Activated CD4-positive, alpha-beta memory T cell treated with anti-CD3 and anti-CD28 coated beads, Interleukin-2, amount 10 ng/mL, durations not matched to agents 7 days and 5 days (primary cell): ENCODE measurements at places on chromosomes 16 and 17. TPM values are rescaled to one million over a fixed set of nuclear protein-coding genes. Genes with fewer than 3 reads are reported as not detected.

The KRT25 gene
- not detected for total RNA-seq

The DOC2A gene
- not detected for total RNA-seq

The TBC1D3 gene
- not detected for total RNA-seq

DNA sequence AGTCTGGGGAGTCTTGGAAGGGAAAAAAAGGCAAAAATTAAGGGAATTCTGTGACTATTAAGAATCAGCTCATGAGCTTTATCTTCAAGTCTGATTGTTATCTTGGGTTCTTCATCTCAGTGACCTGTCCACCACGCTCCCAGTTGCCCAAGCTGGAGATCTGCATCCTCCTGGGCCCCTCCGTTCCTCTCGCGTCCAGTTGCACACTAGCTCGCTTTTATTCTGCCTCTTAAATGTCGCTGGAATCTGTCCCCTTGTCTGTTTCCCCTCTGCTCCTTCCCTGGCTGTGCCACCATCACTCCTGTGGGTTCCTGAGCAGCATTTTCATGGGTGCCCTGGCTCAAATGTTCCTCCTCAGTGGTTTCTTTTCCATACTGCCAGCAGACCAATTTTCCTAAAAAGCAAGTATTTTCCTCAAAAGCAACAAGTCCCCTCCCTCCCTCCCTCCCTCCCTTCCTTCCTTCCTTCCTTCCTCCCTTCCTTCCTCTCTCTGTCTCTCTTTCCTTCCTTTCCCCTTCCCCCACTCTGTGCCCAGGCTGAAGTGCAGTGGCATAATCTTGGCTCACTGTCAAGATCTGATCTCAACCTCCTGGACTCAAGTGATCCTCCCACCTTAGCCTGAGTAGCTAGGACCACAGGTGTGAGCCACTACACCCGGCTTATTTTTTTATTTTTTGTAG lies 1.4 kb downstream of the ENDOV start:
- H3K27ac ChIP-seq = no peak overlapping the region
- DNase-seq = no peak
- H3K4me1 ChIP-seq = peaks cover 24% of the 10 kb centered on the region
- peaks cover 3% of the 10 kb centered on the region for H3K36me3 ChIP-seq
- peak overlapping the region; percentile 82 for H3K4me3 ChIP-seq

DNA sequence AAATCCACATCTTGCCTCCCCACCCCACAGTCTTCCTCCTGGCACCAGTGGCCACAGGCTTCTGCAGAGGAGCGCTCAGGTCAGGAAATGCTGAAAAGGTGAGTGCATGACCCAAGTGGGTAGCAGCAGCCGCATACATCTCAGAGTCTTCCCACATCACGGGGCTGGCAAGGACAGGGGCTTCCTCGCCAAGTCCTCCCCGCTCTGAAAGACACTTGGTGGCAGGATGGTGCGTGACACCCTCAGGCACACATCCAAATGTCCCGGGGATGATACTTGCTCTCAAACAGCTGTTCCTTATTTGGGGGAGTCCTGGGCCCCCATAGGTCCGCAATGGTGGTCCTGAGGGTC lies 8.8 kb upstream of the SLC16A5 start:
- DNase-seq = no peak
- H3K4me3 ChIP-seq = no peak overlapping the region
- no peak overlapping the region for H3K27ac ChIP-seq
- H3K36me3 ChIP-seq = no peaks in the 10 kb centered on the region
- no peaks in the 10 kb centered on the region for H3K27me3 ChIP-seq

GRCh38 chr16:9027070-9027799 lies 63.5 kb upstream of the USP7 start:
- no peak overlapping the region for H3K4me3 ChIP-seq
- no peak for DNase-seq
- no peaks in the 10 kb centered on the region for H3K27me3 ChIP-seq
- no peaks in the 10 kb centered on the region for H3K4me1 ChIP-seq
- no peak overlapping the region for H3K27ac ChIP-seq

GRCh38 chr17:46989637-46990431 lies 10.8 kb upstream of the RPRML start:
- no peak overlapping the region for H3K27ac ChIP-seq
- no peak for DNase-seq

- no peak overlapping the region for H3K27ac ChIP-seq
- no peak overlapping the region for H3K4me3 ChIP-seq
- H3K27me3 ChIP-seq = peaks cover 52% of the 10 kb centered on the region
- H3K36me3 ChIP-seq = no peaks in the 10 kb centered on the region
- H3K4me1 ChIP-seq = peaks cover 33% of the 10 kb centered on the region
Observed at GRCh38 chr17:34361478-34362061, 1.5 kb downstream of the CCL1 start.

GRCh38 chr17:29585080-29585751 lies 4.2 kb downstream of the GIT1 start:
- peaks cover 60% of the 10 kb centered on the region for H3K4me1 ChIP-seq
- peak overlapping the region; percentile 73 for H3K27ac ChIP-seq
- H3K36me3 ChIP-seq = peaks cover 18% of the 10 kb centered on the region
- no peaks in the 10 kb centered on the region for H3K27me3 ChIP-seq

DNA sequence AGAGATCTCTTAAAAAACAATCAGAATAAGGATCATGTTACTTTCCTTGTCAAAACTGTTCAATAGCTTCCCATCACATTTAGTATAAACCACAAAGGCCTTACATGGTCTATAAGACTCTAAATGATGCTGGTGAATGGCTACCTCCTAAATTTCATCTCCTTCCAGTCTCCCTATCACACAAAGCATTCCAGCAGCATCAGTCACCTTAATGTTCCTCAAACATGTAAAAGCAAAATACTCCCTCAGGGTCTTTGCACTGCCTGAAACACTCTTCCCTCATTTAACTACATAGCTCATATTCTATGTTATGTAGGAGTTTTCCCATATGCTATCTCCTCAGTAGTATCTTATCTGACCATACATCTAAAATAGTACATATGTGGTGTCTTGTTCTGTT lies 53.5 kb upstream of the INTS2 start:
- H3K36me3 ChIP-seq = peaks cover 55% of the 10 kb centered on the region
- no peak overlapping the region for H3K4me3 ChIP-seq
- peaks cover 2% of the 10 kb centered on the region for H3K4me1 ChIP-seq
- H3K27ac ChIP-seq = no peak overlapping the region
- H3K27me3 ChIP-seq = no peaks in the 10 kb centered on the region

DNA sequence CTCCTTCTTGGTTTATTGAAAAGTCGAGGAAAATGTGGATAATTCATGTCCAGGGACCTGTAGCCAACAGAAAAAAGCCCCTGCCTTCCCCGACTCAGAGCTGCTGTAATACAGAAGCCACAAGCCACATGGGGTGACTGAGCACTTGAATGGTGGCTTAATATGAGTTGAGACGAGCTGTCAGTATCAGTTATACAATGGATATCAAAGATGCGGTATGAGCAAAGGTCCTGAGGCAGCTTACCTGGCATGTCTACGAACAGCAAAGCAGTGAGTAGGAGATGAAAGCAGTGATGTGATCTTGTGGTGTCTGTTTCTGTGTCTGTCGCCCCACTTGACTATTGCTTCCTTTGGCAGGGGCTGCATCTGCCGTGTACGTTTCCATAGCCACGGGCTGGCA lies 12.2 kb upstream of the RMI2 start:
- no peak overlapping the region for H3K27ac ChIP-seq
- DNase-seq = no peak
- peaks cover 21% of the 10 kb centered on the region for H3K4me1 ChIP-seq
- H3K4me3 ChIP-seq = no peak overlapping the region
